ENCODE measurements at places on chromosomes 3 and 15. TPM values are rescaled to one million over a fixed set of nuclear protein-coding genes. Genes with fewer than 3 reads are reported as not detected.

ACKR2 gene
- 0.89 TPM for total RNA-seq

- no peak for DNase-seq
These were observed 74.4 kb downstream of the ZIC1 start for GRCh38 chr3:147483578-147483977.

- DNase-seq = no peak
These were observed 26.3 kb downstream of the ABCC5 start for GRCh38 chr3:183991403-183991802.

DNA sequence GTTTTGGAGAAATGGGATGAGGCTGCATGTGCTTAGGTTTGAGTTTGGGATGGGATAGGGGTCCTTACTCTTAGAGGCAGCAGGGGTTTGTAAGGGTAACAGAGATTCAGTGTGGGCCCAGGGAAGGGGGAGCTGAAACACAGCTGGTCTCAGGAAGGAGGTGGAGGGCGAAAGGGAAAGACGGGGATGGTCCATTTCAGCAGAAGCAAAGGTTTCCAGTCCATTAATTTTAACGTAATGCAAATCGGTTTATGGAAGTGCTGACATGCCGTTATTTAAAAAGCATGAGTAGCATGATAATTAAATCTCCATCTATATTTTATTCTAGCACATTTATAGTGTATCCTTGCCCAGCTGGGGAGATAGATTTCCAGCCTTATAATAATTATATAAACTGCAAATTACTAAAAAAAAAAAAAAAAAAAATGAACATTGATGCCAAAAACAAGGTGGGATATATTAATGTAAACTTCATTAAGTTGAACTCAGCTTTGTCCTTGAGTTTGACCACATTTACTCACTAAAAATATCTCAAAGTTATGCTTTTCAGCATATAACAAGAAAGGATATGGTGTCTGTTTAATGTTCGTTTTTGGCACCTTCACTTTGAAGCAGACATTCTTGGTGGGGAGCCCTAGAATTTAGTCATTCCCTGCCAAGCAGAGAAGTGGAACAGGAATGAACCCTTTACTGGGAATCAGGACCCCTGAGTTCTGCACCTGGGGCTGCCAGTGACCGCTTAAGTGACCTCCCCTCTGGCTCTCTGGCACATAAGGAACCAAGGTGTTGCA is 234.7 kb downstream of the THSD4 start:
- DNase-seq = no peak

- DNase-seq = no peak
These were observed 1169.2 kb downstream of the OTOL1 start for GRCh38 chr3:162665684-162666391.

GRCh38 chr3:80238606-80239005 is 470.8 kb upstream of the ROBO1 start:
- no peak for DNase-seq

- DNase-seq = no peak
These were observed 56.4 kb upstream of the CHRNB4 start for GRCh38 chr15:78697449-78697848.

DNA sequence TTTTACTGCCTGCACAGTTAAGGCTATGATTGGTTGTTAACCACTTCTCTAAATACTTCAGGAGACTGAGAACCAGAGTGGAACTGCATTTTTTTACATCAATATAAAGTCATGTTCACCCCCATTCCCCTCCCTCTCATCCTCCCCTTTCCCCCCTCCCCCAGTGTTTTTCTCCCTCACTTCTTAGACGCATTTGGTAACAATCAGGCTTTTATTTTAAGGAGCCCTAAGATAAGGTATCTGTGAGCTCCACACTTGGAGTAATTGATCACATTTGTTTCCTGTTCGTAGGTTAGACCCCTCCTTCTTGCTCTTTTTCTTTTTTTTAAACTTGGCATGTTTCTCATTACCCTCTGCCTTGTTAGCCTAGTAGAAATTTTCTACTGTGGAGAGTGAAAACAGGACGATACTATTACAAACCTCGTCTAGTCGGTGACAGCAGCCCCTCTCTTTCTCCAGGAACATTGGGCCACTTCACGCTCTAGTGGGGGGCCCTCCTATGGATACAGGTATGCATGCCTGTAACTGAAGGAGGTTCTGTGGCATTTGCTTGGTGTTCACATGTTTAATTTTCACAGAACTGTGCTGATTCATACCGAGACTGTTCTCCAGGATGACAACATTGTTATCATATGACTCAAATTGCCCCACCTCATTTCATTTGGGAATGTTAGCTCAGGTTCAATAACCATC is 314.4 kb downstream of the MECOM start:
- no peak for DNase-seq

- no peak for DNase-seq
These were observed 130.4 kb downstream of the FEZF2 start for GRCh38 chr3:62242831-62243509.

DNA sequence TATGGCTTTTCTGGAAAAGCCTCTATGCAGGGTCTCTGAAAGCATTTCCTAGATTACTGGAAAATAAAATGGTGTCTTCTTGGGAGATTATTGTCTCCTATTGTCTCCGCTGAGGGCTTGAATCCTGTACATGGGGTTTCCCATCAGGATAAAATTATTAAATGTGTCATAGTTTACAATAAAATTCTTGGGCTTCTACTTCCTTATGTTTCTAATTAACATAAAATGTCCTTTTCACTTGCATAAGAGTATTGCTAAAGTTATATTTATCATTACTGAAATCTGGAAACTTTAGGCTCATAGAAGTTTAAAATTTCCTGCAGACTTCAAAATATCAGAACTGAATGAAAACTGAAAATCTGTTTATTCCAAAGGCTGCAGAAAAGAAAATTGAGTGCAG is 595.5 kb upstream of the AGTR1 start:
- no peak for DNase-seq
